ENCODE measurements at places on chromosomes 13 and 19. TPM values are rescaled to one million over a fixed set of nuclear protein-coding genes. Genes with fewer than 3 reads are reported as not detected.

The TNFSF13B gene
- 0.13 TPM for total RNA-seq

The TPTE2 gene
- not detected for total RNA-seq

The PRTN3 gene
- not detected for total RNA-seq

The ZNF723 gene
- not detected for total RNA-seq

The ANO8 gene
- 1.6 TPM for total RNA-seq

The OR7A10 gene
- not detected for total RNA-seq

The ZFR2 gene
- total RNA-seq = not detected

The PSG11 gene
- total RNA-seq = not detected

The PRR19 gene
- total RNA-seq = 4.9 TPM

The MBD3 gene
- total RNA-seq = 50.0 TPM

The CFAP97D2 gene
- total RNA-seq = not detected

The ZNF816 gene
- 0.12 TPM for total RNA-seq

The APOC4 gene
- total RNA-seq = not detected

The SHISA7 gene
- total RNA-seq = not detected

The LRRC4B gene
- total RNA-seq = 0.38 TPM

The FOXO1 gene
- total RNA-seq = 3.6 TPM

The ADAT3 gene
- 5.8 TPM for total RNA-seq

The CYP4F22 gene
- 0.21 TPM for total RNA-seq

The ZNF799 gene
- total RNA-seq = 1.5 TPM

The KIRREL2 gene
- 0.26 TPM for total RNA-seq

The CACNG6 gene
- 12.1 TPM for total RNA-seq

The ZNF296 gene
- total RNA-seq = 11.8 TPM

The DENND1C gene
- 0.22 TPM for total RNA-seq

The ZNF528 gene
- total RNA-seq = 0.19 TPM

The LGALS4 gene
- total RNA-seq = 1.6 TPM

The ZNF844 gene
- not detected for total RNA-seq

The NECTIN2 gene
- total RNA-seq = 87.0 TPM

The CEACAM8 gene
- not detected for total RNA-seq

The NUP58 gene
- total RNA-seq = 22.8 TPM

The ZNF540 gene
- total RNA-seq = not detected

The MEDAG gene
- not detected for total RNA-seq

The SAFB2 gene
- total RNA-seq = 26.4 TPM
